ENCODE measurements at places on chromosomes 3 and 15. TPM values are rescaled to one million over a fixed set of nuclear protein-coding genes. Genes with fewer than 3 reads are reported as not detected.

The TBC1D23 gene
- total RNA-seq = 37.4 TPM

The ACSBG1 gene
- total RNA-seq = 0.05 TPM

The COL6A5 gene
- total RNA-seq = not detected

The FRMD4B gene
- 36.6 TPM for total RNA-seq

The CLASP2 gene
- total RNA-seq = 74.2 TPM
